CD4-positive, CD25-positive, alpha-beta regulatory T cell (primary cell): ENCODE measurements at places on chromosomes 12 and 14. TPM values are rescaled to one million over a fixed set of nuclear protein-coding genes. Genes with fewer than 3 reads are reported as not detected.
A peak's percentile ranks its signal among the peaks of the same experiment; 100 is the strongest.

The DLGAP5 gene
- 0.67 TPM for total RNA-seq

The RECQL gene
- total RNA-seq, result 39.6 TPM

DNA sequence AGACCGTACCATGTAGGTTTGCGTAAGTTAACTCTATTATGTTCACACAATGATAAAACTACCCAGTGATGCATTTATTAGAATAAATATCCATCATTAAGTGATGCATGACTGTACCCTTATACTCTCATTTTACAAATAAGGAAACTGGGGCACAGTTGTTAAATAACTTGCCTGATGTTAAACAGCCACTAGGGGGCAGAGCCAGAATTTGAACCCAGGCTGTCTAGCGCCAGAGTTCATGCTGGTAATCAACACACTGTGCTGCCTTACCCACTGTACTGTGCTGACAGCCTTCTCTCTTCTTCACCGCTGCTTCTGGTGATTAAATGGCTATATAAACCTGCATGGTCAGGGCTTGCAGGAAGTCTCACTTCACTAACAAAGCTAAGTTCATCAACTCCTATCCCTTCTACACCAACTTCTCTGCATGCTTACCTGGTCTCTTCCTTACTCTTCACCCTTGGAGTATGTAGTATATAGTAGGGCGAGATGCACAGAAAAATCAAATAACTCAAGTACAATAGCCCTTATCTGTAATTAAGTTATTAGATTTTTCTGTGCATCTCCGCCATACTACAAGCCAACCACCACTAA lies 43.6 kb upstream of the APPL2 start:
- DNase-seq, result peak; percentile 24

The TAS2R9 gene
- total RNA-seq, result not detected

DNA sequence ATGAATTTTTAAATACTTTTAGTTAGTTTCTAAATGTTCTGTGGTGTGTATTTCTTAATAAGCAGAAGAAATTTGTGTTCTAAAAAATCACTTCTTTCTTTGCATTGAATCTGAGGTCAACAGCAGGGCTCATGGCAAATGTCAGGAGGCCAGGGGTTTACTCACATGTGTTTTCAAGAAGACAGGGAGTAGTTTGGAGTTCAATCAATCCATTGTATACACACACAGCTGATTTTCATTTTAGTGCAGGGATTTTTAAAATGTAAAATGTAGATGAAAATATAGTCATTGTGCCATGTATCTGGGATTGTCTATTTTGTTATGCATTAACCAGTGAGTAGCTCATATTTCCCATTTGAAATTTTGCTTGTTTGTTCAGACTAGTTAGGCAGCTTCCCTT lies 62.1 kb downstream of the EML1 start:
- no peak for DNase-seq

The BLTP3B gene
- total RNA-seq, result 26.5 TPM

The EXOC3L4 gene
- not detected for total RNA-seq
